ENCODE measurements at places on chromosomes 16 and 17.

DNA sequence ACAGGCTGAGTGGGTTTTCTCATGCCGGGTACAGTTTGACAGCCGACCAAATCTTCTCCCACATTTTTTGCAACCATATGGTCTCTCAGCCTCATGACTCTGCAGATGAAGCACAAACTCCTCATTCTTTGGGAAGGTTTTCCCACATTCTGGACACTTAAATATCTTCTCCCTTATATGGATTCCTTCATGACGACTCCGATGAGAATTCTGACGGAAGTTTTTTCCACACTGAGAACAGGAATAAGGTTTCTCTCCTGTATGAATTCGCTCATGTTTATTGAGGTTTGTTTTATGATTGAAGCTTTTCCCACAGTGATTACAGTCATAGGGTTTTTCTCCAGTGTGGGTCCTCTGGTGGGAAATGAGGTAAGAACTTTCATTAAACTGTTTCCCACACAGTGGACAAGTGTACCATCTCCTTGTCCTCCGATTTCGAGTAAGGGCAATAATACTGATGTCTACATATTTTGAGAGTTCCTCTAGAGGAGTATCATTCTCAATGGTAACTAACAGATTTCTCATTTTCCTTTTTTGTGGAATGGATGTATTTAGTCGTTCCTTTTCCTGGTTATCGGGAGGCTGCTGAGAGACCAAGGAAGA is 10.9 kb downstream of the ZNF200 start:
- no peak for DNase-seq

DNA sequence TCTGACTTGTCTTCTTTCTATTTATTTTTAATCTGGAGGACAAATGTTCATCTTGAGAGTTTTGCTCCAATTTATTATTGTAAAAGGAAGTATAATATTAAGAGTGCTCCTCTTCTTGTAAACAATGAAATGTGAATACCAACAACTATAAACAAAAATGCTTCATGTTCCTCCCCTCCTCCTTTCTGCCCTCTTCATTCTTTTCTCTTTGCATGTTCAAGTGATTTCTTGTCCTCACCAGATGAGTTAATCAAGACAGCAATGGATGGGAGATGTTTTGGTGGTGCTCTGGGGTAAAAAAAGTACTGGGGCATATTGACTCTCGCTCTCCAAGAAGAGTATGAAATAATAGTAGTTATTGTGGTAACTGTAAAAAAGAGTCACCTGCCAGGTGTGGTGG is 24.3 kb downstream of the ITGB3 start:
- DNase-seq = no peak

GRCh38 chr17:44396946-44397345 is 7.5 kb upstream of the ITGA2B start:
- no peak for DNase-seq

DNA sequence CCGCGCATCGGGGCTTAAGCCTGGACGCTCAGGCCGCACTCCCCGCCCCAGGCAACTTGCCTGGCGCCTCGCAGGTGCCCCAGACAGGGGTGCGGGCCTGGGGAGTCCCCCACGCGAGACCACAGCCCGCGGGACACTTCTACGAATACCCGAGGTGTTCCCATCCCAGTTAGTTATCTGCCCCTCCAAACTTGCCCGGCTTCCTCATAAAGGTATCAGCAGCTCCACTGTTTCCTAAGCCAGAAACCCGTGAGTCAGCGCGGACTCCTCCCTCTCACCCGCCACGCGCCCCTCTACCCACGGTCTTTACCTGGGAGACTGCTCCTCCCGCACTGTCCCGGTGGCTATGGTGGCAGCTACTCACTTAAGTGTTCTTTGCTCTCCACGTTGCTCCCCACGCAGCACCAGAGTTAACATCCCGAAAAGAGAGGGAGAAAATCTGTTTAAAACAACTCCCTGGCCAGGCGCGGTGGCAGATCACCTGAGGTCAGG is 1.0 kb upstream of the CREBBP start:
- no peak for DNase-seq

DNA sequence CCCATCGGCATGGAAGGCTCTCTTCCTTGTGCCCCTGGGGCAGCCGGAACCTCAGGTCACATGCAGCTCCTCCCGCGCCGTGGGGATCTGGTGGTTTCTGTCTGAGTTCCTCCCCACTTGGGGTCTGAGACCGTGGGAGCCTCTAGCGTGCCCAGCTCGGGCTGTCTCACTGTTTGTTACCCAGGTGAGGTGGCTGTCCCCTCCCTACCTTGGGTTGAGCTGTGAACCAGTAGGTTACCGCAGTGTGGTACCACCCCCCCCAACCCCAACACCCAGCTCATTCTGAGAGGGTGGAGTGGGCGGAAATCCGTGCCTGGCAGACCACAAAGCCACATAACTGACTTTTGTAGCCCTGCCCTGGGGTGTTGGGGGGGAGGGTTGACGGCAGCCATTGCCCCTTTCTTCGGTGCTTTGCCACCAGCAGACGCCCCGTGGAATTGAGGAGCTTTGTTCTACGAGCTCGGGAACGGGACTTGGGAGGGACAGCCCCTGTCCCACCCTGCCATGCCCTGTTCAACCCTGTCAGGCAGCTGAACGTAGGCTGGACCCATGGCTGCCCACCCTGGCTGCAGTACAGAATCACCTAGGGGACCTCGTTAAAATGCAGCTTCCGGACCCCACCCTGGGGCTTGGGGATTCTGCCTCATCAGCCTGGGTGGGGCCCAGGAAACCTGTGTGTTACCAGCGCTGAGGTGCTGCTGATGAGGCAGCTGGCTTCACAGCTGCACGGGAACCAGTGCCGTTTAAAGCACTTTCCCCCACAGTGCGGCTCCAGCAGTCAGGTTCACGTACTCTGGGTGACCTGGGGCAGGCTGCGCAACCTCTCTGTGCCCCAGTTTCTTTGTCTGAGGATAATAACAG is 18.5 kb downstream of the RAP1GAP2 start:
- peak; percentile 69 for DNase-seq

DNA sequence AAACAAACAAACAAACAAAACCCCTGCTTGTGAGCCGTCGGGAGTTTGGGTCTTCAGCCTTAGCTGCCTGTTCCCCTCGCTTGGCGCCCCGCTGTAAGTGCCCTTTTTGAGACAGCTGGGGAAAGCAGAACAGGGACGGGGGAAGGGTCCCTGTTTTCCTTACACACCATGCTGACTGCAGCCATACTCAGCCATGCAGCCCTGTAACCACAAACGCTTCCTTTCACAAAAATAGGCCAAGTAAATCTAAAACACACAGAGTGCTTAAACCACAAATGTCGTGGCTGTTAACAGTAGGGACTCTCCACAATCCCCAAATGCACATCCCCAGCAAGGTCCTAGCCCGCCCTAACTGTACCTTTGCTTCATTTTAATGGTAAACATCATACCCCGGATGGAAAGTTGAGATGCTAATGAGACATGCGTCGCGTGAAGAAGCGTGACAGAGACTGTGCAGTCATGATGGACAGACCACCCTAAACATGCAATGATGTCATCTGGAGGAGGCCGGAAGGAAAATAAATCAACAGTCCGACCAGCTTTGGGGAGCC is 129.9 kb downstream of the MGAT5B start:
- peak; percentile 32 for DNase-seq

DNA sequence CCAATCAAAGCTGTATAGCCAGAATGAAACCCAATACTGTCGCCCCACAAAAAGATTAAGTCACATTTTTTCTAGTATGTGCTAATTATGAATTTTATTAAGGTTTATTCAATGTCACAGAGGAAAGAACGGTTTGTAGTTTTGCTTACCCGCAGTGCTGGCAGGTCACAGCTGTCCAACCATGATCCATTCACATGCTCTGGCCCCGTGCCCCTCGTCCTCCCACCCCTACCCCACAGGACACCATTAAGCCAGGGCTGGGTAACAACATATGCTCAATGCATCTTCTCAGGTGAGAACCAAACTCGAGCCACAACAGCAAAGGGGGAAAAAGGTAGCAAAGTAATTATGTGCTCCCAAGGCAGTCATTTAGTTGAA is 589 bp upstream of the FBF1 start:
- no peak for DNase-seq

DNA sequence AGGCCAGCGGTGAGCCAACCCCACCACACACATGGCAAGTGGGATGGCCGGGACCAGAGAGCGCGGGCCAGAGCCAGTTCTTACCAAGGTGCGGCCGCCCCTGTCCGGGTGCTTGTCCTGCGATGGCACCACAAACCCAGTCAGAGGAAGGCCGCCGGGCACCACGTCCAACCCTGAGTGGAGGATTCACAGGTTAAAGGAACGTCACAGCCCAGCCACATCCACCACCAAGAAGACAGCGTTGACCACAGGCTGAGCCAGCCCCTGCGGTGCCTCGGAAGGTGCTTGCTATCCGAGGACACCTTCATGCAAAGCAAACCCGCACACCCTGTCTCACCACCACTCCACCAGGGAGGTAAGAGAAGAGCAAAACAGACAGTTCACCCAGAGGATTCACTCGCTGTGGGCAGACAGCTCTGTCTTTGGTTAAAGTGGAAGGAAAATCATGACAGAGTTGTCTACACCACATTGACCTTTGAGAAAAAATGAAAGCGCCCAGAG is 15.8 kb downstream of the SLX4 start:
- no peak for DNase-seq

- DNase-seq = no peak
Observed at GRCh38 chr16:55478827-55479429, at the start of gene MMP2. TSS of gene MMP2 (plus strand) at chr16:55479198. CDS start at chr16:55479480, 282 bp downstream.

- no peak for DNase-seq
Observed at GRCh38 chr16:54934481-54935265, 4.0 kb downstream of the IRX5 start.

- DNase-seq = no peak
Observed at GRCh38 chr16:49017501-49017900, 264.1 kb downstream of the CBLN1 start.

GRCh38 chr16:69773260-69773947 is 11.3 kb downstream of the WWP2 start:
- DNase-seq = no peak

GRCh38 chr17:79777120-79777893 is 641 bp upstream of the CBX2 start:
- DNase-seq = no peak

DNA sequence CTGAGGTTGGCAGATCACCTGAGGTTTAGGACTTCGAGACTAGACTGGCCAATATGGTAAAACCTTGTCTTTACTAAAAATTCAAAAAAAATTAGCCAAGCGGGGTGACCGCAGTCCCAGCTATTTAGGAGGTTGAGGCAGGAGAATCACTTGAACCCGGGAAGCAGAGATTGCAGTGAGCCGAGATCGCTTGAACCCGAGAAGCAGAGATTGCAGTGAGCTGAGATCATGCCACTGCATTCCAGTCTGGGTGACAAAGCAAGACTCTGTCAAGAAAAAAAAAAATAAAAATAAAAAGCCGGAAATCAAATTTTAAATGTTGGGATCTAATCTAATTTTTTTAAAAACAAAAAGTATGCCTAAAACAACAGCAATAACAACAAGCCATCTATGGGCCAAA is 56.3 kb downstream of the ABCC1 start:
- no peak for DNase-seq

DNA sequence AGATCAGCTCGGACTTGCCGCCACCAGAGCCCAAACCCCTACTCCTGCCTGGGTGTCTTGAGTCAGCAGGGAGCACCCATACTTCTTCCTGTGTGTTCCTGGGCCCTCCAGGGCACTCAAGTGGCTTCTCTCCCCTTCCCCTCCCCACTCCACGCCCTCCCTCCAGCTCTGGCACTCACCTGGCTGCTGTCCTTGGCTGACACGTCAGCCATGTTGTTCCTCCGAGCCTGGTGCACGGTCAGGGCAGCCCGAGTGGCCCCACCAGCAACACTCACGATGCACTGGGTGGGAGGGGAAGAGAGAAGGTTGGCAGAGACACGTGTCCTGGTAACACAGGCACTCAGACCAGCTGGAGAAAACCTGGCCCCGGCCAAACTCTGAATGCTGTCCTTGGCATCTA is 11.5 kb downstream of the RUSF1 start:
- no peak for DNase-seq

DNA sequence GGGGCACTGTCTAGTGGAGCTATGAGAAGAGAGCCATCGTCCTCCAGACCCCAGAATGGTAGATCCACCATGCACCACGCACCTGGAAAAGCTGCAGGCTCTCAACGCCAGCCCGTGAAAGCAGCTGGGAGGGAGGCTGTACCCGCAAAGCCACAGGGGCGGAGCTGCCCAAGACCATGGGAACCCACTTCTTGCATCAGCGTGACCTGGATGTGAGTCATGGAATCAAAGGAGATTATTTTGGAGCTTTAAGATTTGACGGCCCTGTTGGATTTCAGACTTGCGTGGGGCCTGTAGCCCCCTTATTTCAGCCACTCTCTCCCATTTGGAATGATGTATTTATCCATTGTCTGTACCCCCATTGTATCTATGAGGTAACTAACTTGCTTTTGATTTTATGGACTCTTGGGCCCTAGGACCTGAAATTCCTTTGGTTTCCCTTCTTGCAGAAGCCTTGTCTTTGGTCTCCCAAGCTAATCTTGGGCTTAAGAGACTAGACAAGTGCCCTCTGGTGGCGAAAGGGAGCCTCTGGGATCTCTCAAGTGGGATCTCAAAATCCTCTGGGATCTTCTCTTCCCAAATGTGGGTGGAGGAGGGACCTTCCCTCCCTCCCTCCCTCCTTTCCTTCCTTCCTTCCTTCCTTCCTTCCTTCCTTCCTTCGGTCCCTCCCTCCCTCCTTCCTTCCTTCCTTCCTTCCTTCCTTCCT is 58.2 kb upstream of the HAPSTR1 start:
- no peak for DNase-seq

DNA sequence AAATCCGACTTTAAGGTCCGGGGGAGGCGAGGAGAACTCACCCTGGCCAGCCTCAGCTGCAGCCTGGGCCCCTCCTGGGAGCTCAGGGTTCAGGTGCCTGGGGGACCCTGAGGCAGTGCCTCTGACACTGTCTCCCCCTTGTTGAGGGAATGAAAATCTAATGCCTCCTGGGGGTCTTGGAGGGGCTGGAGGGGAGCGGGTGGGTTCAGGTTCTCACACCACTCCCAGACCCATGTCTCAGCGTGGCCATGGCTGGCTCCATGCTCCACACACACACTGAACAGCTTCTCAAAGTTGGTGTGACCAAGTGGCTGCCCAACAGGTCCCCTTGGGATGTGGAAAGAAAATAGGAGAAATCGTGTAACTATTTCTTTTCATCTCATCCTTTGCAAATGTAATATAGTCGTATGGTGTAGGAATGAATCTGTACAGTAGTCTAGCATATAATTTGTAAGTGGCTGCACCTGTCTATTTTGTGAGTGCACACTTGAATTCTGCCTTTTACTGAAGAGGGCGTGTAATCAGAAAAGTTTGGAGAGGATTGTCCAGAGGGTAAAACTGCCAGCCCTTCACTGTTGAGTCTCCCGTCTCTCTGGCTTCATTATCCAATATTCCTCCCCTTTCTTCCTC is 788 bp upstream of the PRCD start:
- no peak for DNase-seq

DNA sequence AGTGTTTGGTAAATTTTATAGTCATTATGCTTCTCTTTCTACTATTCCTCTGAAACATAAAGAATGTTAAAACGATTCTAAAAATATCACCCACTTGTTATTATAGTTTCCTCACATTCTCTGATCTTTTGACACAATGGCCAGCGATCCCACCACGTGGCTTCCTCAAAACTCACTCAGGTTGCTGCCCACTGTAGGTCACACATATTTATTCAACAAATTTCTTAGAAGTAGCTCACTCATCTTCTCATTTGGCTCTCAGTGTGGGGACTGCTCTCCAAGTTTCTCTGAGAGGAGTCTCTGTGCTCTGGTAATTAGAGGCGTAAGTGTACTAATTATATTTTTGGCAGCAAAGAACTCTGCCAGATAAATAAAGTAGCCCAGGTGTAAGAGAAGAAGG is 465.4 kb downstream of the CDH11 start:
- DNase-seq = no peak
